ENCODE measurements at places on chromosomes 7 and 10. TPM values are rescaled to one million over a fixed set of nuclear protein-coding genes. Genes with fewer than 3 reads are reported as not detected.

The SLC39A12 gene
- not detected for total RNA-seq

The PALD1 gene
- total RNA-seq, result 0.40 TPM

The SEMA3C gene
- 311 TPM for total RNA-seq

The EPO gene
- not detected for total RNA-seq

The DLX6 gene
- total RNA-seq, result 0.23 TPM

The SERPINE1 gene
- 1,589 TPM for total RNA-seq

The OR6B1 gene
- total RNA-seq, result not detected

The BZW2 gene
- 43.5 TPM for total RNA-seq
